Suppressor macrophage (primary cell): ENCODE measurements at places on chromosomes 4 and X.
A peak's percentile ranks its signal among the peaks of the same experiment; 100 is the strongest.

DNA sequence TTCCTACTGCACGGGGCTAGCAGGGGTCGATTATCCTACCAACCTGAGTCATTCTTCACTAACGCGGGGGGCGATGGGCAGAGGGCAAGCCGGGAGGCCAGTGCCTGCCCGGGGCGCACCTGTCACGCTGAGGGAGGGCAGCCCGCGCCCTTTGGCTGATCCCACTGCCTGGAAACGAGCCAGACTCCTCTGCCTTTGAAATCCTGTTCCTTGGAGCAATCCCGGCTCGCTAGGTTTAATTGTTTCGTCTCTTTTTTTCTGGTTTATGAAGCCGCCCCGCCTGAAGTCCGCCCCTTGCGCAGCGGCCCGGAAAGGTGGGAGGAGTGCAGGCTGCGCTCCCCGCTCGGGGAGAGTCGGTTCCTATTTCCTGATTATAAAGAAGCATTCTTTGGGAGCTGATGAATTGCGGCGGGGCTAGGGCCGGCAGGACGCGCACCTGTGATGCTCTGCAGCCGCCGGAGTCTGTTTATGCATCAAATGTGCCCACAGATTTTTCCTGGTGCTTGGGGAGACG lies 484.2 kb downstream of the BCOR start:
- DNase-seq: peak; percentile 17

GRCh38 chr4:2685541-2685940 lies 70.6 kb downstream of the TNIP2 start:
- DNase-seq: peak; percentile 11

DNA sequence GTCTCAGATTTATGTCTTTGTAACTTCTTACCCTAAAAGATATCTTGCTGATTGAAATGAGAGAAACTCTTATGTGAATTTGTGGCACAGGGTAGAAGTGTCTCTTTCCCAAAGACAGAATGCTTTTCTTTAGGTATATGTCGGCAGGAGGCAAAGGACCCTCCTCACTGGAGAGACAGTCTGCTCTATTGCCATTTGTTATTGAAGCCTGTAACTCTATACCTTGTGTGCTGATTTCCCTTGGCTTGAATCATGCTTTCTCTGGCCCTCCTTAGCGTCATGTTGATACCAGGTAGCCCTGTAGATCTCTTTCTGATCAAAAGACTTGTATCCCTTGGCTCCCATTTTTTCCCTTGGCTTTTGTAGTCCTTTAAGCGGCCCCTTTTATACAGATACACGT lies 284.3 kb downstream of the CXXC4 start:
- DNase-seq: no peak

- no peak for DNase-seq
Observed at GRCh38 chrX:17550011-17550410, 175.0 kb downstream of the NHS start.

DNA sequence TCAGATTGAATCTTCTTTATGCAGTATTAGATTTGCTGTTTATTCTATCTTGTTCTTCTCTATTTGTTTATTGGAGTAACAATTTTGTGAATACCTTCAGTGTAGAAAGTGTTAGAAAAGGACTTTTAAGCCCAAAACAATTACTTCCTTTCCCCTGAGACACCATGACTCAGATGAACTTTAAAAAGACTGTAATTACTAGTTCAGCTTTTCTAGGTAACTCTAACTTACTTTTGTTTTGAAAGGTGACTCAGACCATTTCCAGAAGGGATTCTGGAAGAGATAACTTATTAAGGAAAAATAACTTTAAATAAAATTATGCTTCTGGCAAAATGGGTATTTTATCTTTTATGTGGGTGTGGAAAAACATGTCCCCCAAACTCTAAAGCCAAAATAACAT lies 561.5 kb upstream of the PCDH10 start:
- DNase-seq: no peak

GRCh38 chrX:149145845-149146285 lies 359.2 kb downstream of the IDS start:
- no peak for DNase-seq

DNA sequence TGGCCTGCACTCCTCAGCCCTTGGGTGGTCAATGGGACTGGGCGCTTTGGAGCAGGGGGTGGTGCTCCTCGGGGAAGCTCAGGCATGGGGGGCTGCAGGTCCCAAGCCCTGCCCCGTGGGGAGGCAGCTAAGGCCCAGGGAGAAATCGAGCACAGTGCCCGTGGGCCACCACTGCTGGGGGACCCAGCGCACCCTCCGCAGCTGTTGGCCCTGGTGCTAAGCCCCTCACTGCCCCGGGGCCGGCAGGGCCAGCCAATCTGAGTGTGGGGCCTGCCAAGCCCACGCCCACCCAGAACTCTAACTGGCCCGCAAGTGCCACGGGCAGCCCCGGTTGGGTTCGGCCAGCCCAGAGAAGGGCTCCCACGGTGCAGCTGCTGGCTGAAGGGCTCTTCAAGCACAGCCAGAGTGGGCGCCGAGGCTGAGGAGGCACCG lies 30.9 kb upstream of the IL15 start:
- no peak for DNase-seq

DNA sequence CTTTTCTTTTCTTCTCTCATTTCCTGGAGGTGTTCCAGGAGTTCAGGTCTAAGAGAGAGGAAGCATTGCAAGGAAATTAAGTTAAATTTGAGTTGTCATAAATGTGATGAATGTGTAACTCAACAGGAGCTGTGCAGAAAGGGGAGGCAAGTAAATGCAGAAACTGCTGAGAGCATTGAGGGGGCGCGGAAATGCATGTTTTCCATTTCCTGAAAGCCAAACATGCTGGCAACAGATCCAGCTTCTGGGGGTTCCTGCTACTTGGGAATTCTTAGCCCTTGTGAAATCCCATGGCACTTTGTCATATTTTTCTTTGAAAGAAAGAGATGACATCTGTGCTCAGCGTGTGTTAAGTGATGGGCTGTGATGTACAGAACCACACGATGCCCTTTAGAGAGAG lies 33.8 kb upstream of the NAP1L5 start:
- DNase-seq: no peak

DNA sequence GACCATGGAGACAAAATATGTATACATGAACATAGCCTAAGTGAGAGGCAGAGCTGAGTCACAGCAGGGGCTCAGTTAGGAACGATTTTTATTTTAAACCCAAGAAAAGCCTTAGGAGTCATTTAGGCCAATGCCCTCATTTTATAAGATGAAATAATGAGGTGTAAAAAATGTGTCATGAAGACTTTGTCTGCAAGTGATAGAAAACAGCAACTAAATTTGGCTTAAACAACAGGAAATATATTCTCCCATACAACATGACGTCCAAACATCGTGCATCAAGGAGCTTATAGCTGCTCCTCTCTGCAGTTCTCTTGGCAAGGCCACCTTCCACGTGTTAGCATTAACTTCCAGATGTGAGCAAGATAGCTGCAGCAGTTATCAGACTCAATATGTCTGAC lies 16.8 kb downstream of the SCFD2 start:
- DNase-seq: no peak

DNA sequence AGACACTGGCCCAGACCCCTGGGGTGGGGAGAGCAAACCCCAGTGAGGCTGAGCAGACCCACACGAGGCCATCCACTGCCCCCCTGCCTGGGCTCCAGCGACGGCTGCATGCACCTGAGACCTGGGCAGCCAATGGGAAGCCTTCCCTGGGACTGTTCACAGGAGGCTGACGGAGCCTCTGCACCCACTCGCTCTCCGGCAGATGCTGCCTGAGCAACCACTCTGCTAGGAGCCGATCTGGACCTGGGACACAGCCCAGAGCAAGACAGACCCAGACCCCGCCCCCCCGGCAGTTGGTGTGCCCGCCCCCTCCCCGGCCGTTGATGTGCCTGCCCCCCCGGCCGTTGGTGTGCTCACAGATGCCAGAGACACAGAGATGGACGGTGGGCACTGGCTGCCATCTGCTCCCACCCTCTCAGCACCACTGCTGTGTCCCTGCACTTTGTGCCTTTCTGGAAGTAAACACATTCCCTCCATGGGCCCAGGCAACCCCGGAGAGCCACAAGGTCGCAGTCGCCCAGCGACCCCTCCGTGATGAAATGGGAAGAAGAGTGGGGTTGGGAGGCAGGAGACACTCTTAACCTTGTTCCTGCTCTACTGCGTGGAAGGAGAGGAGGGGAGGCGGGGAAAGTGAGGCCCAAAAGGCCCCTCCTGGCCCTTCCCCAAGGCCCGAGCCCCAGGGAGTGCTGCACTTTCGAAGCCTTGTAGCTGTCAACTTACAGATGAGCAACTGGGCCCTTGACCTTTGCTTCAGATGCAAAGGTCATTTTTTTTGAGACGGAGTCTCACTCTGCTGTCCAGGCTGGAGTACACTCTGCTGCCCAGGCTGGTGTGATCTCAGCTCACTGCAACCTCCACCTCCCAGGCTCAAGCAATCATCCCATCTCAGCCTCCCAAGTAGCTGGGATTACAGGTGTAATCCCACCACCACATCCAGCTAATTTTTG lies 62.0 kb downstream of the ZFYVE28 start:
- no peak for DNase-seq

- no peak for DNase-seq
Observed at GRCh38 chr4:112532267-112532666, 16.3 kb upstream of the NEUROG2 start.

- DNase-seq: no peak
Observed at GRCh38 chrX:46036508-46036907, 508.7 kb downstream of the ZNF674 start.

GRCh38 chr4:41644288-41644914 lies 104.1 kb downstream of the PHOX2B start:
- DNase-seq: peak; percentile 78

DNA sequence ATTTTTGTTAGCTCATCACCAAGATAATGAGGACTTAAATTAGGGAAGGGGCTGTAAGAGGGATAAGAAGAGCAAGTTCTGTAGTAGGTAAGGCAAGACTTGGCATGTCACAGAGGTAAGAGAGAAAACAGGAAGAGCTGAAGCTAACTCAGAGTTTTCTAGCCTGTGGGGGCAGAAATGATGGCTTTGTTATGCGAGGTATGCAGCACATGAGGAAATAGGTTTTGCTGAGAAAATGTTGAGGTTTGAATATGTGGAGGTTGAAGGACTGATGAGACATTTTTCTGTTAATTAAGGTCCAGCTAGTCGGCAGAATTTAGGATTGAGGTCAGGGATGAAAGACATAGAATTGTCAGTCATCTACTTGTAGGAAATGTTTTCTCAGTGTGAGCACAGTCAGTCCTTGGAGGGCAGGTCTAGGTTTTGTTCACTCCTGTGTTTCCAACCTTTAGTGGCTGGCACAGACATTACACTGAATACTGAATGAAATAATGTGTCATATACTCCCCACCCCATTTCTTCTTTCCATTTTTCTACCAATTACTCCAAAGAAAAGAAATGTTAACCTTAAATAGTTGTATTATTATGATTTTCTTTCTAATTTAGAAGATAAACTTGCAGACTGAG lies 154.0 kb upstream of the AADAT start:
- DNase-seq: no peak

- no peak for DNase-seq
Observed at GRCh38 chr4:120664851-120665250, 257.7 kb downstream of the PRDM5 start.

GRCh38 chrX:140509468-140510305 lies 4.8 kb upstream of the SOX3 start:
- no peak for DNase-seq

GRCh38 chr4:4884611-4885010 lies 25.1 kb downstream of the MSX1 start:
- DNase-seq: no peak

GRCh38 chrX:56130031-56130430 lies 102.1 kb upstream of the KLF8 start:
- DNase-seq: no peak

GRCh38 chr4:64889906-64890610 lies 480.8 kb upstream of the TECRL start:
- no peak for DNase-seq
